Retinal pigment epithelial cell (primary cell): ENCODE measurements at places on chromosomes 3 and 15.

DNA sequence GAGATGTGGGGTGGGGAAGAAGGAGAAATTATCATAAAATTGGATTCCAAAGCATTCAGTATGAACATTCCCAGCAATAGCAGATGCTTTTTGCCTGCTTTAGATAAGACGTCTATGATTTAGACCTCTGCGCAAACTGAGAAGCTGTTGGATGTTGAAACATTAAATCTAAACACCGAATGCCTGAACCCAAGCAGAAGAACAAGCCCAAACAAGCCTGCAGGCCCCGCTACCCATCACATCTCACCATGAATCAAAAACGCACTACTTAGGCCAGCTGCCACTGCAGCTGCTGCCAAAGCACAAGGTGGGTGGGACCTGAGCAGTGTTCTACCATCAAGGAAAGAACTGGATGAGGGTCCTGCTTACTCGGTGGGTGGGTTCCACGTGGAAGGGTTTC lies 24.4 kb upstream of the THBS1 start:
- no peak for DNase-seq

DNA sequence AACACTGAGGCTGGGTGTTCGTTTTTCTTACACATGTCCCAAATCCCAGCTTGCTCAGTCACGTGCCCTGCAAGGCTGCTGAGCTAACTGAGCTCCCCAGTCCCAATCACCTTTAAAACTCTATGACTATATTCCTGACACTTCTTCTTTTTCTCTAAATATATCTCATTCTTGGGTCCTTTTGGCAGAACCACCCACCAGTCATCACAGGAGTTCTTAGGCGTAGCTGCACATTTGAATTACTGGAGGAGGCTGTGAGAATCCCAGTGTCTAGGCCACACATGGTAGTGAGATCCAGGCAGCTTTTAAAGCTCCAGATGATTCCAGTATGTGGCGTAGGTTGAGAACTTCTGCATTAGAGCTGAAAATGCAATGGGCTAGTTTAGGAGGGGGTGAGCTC lies 66.3 kb downstream of the ST8SIA2 start:
- no peak for DNase-seq

GRCh38 chr3:131033480-131034080 lies 6.9 kb downstream of the NEK11 start:
- DNase-seq = no peak

DNA sequence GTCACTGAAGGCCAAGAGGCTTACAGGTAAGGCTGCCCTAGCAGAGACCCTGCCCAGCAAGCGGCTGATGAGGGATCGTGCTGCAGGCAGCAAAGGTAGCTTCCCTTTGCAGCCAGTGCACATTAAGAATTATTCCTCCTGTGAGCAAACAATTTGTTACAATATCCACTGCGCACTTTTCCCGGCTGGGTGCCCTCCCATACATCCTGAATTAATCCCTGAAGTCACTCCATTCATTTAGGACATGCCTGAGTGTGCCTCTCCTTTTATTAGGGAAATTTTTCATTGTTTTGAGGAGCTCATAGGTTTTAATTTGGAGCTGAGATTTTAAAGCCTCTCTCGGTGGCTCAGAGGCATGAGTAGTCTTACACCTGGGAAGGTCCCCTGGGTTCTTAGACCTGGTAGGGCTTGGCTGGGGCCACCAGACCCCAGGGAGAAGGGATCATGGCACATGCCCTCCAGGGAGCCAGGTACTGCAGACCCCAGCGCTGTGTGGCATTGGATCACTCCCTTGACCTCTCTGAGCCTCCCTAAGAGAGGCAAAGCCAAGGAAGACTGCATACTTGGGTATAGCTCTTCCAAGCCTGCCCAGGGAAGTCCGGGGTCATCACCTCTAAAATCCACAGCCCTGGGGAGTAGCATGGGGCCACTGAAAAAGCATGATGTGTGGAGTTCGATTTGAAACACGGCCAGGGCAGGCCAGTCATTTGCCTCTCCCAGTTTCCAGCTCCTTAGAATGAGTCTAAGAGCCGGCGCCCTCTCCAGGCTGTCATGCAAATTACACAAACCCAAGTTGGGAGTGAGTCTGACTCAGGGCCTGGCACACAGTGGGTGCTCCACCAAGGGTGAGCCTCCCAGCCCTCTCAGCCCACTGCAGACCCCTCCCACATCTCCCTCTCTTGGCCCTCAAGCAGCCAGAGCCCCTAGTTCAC lies 151.9 kb upstream of the LINGO1 start:
- DNase-seq = no peak

DNA sequence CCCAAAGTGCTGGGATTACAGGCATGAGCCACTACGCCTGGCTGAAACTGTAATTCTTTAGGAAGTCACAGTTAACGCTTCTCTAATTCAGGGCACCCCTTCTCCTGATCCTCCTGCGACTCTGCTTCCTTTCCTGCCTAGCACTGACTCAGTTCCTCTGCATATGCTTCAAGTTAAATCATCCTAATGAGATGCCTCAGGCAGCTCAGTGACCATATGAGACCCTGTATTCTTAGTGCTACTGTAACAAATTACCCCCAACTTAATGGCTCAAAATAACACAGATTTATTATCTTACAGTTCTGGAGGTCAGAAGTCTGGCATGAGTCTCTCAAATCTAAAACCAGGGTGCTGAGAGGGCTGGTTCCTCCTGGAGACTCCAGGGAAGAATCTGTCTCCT lies 271.8 kb upstream of the LYSMD4 start:
- DNase-seq = no peak

GRCh38 chr15:71551566-71551965 lies 258.8 kb upstream of the NR2E3 start:
- no peak for DNase-seq

DNA sequence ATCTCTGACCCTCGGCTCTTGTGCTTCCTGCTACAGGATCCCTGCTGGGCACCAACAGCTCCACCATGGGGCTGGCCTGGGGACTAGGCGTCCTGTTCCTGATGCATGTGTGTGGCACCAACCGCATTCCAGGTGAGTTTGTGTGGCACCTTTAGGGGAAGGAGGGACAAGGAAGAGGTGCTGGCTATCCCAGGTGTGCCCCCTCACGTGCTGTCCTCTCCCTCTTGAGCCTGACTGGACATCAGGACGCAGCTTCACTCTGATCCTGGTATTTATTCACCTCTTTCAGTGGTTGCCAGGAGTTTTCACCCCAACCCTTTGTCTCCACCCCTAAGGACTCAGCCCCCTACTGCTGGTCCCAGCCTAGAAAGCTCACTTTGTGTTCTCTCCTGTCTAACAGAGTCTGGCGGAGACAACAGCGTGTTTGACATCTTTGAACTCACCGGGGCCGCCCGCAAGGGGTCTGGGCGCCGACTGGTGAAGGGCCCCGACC lies 960 bp downstream of the THBS1 start:
- DNase-seq = no peak

DNA sequence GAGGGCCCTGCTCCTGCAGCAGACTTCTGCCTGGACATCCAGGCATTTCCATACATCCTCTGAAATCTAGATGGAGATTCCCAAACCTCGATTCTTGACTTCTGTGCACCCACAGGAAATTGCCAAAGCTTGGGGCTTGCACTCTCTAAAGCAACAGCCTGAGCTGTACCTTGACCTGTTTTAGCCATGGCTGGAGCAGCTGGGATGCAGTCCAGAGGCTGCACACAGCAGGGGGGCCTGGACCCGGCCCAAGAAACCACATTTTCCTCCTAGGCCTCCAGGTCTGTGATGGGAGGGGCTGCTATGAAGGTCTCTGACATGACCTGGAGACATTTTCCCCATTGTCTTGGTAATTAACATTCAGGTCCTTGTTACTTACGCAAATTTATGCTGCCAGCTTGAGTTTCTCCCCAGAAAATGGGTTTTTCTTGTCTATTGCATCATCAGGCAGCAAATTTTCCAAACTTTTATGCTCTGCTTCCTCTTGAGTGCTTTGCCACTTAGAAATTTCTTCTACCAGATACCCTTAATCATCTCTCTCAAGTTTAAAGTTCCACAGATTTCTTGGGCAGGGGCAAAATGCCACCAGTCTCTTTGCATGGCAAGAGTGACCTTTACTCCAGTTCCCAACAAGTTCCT lies 11.8 kb upstream of the MYO5A start:
- no peak for DNase-seq

DNA sequence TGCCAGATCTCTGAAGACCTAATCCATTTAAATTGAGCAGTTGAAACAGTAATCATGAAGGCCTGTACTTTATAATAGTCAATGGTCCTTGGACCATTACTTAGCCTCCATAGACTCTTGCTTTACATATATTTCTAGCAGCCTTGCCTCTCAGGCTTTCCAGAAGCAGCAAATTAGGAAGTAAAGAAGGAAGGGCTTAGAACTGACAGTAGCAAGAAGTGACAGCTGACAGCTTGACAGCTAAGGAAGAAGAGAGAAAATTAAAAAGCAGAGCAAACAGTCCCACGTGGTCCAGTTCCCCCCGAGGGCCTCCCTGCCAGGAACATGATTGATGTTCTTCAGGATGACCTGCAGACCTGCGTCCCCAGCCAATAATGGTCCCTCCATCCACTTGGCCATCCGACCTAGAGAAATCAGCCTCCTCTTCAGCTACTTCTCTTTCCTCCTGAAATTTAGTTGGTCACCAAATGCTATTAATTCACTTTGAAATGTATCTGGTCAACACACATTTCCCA lies 15.0 kb upstream of the PSMD6 start:
- no peak for DNase-seq

GRCh38 chr3:191959876-191960413 lies 499.0 kb downstream of the PYDC2 start:
- DNase-seq = no peak

DNA sequence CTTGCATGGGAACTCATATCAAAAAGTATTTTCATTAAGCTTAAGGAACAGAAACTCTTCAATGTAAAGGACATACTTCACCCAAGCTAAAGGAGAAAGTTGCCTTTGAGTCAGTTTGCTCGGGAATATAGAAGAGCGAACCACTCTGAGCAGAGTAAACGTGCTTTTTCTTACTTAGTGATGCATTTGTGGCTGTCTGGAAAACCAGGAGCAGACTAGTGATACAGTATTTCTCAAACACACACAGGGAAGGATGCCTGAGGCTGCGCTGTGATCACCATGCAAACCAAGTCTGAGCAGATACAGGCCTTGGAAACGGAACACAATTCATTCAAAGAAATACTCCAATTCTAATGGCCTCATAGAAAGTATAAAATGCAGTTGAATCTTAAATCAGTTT lies 121.0 kb upstream of the CDIN1 start:
- DNase-seq = no peak

- DNase-seq = no peak
These were observed 92.2 kb downstream of the LRTM1 start for GRCh38 chr3:54835701-54836100.

DNA sequence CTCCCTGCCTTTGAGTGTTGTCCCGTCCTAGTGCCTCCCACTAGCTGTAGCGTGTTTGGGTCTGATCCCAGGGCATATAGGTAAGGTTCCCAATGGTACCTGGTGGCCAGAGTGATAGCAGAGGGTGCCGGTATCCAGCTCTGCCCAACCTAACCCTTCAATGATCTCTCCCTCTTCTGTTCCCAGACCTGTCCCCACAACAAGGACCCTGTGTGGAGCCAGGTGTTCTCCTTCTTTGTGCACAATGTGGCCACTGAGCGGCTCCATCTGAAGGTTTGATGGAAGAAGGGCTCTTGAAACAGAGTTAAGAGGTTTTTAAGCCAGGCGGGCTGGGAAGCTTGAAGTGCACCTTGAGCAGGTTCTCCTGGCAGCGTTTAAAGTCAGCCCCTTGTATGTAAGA lies 35.5 kb downstream of the ESYT3 start:
- DNase-seq = no peak

- DNase-seq = no peak
These were observed 86.0 kb upstream of the VEPH1 start for GRCh38 chr3:157589211-157589610.

- no peak for DNase-seq
These were observed 5.8 kb upstream of the OXTR start for GRCh38 chr3:8775181-8775580.

GRCh38 chr15:73005446-73005845 lies 46.8 kb upstream of the NEO1 start:
- no peak for DNase-seq

GRCh38 chr3:101155825-101156224 lies 162.6 kb upstream of the ABI3BP start:
- no peak for DNase-seq

DNA sequence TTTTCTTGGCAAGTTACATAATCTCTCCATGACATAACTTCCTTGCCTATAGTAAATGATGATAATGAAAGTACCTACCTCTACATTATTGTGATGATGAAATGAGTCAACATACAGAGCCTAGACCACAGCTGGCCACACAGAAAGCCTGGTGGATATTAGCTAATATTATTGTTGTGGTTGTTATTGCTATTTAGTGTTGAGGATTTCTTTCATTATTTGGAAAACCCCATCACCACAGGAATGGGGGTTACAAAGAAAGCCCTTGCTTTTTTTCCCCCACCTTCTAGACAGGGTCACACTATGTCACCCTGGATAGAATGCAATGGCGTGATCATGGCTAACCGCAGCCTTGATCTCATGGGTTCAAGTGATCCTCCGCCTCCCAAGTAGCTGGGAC lies 125.0 kb downstream of the PDZRN3 start:
- DNase-seq = no peak

- no peak for DNase-seq
These were observed 429.4 kb upstream of the PROK2 start for GRCh38 chr3:72214066-72214951.

DNA sequence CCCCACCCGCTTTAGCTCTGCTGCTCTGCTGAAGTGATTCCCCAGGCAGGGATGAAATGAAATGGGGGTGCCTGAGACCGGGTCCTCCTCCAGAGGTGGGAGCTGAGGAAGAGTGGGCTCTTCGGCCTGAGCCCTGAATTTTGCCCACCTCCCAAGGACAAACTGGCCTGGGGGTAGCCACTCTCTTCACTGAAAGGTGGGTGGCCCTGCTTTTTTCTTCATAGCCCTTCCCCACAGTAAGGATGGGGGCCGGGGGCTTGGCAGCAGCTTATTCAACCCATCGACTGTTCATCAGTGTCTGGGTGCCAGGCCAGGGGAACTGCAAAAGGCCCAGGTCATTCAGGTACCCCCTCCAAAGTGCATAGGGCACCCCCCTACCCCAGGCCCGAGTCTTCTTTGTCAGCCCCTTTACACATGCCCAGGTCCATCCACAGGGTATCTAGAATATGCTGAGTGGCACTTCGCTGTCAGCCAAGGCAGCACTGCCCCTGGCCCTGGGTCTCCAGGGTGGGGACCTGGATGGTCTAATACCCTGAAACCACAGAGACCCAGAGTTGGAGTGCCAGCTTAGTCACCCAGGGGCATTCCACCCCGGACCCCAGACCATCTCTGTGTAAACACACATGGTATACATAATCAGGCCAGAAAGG lies 7.9 kb downstream of the SCN5A start:
- DNase-seq = no peak

- DNase-seq = no peak
These were observed 85.9 kb downstream of the BOC start for GRCh38 chr3:113297287-113297686.

- no peak for DNase-seq
These were observed 42.4 kb upstream of the KY start for GRCh38 chr3:134693226-134693625.
